ENCODE measurements at places on chromosomes 7 and 10.

DNA sequence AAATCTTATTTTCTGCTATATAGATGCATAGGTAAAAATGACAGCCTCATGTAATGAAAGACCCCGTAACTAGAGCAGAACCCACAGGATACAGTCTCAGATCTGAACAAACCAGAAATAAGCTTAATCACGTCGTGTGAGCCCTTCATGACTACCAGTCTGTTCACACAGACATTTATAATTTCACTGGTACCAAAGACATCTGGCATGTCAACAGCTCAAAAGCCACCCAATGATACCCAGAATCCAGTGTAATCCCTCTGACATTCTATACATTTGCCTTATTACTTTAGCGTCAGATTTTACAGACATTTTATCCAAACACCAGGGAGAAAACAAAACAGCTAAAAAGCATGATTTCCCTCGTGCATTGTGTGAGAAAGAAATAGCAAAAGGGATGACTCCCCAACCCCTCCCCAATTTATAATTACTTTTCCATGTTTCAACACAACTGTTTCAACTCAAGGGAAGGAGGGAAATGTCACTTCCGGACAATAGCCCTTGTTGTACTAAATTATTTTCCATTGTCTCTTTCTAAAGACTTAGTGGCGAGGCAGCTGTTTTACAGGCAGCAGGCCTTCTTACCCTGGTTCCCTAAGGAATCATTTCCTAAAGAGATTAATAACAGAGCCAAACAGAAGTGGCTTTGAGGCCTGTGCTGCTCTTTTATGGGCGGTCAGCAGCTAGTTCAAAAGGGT lies 33.2 kb downstream of the DOCK4 start:
- no peak for DNase-seq

GRCh38 chr7:130996833-130997231 lies 262.8 kb upstream of the KLF14 start:
- no peak for DNase-seq

DNA sequence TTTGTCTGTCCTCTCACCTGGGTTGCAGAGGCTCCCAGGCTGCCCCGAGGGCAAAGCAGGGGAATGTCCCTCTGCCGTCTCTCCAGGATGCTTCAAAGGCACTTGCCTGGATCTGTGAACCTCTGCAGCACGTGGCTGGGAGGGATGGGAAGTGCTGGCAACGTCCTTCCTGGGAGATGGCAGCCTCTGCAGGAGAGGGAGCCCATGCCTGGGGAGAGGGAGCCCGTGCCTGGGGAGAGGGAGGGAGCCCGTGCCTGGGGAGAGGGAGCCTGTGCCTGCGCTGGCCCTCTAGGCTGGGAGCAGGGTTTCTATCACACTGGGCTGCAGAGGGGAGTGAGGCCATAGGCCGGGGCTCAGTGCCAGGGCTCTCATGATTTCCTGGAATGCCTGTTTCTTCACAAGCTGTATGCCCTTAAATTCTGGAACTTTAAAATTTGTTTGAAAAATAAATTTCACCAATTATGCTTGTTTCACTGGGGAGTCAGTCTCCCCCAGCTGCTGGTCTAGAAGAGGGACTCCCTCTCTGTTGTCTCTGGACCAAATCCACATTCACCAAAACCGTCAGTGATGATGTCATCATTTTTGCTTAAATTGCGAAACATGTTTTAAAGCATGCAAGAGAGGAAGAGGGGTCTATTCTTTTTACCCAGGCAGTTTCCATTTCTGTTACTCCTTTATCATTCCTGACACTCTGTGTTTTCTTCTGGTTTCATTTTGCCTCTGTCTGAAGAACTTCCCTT lies 135.7 kb downstream of the DNAJB6 start:
- DNase-seq: no peak

DNA sequence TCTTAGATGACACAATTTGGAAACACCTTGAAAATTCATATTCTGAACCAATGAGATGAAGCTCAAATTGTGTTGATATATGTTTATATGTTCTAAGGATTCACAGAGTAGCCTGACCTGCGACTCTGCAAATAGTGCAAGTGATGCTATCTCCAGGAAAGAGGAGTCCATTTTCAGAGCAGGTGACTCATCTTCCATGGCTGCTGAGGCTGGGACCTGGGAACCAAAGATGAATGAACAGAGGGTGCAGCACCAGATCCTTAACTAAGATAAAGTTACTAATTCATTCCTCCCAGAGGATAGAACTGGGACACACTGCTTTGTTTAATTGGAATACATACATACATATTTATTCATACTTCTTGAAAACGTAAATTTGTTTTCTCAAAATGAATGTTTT lies 240.6 kb upstream of the SEMA3C start:
- DNase-seq: no peak

GRCh38 chr10:111102359-111102837 lies 25.6 kb downstream of the ADRA2A start:
- no peak for DNase-seq

DNA sequence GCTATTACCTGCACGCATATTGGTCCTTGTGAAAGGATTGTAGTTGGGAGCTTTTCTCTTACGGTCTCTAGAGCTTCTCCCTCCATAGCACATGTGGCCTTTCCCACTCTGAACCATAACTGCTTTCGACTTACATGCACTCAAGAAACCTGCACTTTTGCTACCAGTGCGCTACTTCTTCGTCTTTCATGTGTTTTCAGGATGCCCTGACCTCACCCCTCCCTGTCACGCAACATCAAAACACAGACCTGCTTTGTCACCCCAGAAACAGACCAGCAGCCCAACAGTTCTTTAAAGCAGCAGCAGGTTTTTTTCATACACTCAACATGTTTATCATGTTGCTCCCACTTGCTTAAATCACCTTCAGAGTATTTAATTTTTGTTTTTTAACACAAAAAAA lies 243.5 kb upstream of the TCF7L2 start:
- DNase-seq: no peak

GRCh38 chr7:44184206-44184872 lies 4.9 kb downstream of the GCK start:
- DNase-seq: no peak

DNA sequence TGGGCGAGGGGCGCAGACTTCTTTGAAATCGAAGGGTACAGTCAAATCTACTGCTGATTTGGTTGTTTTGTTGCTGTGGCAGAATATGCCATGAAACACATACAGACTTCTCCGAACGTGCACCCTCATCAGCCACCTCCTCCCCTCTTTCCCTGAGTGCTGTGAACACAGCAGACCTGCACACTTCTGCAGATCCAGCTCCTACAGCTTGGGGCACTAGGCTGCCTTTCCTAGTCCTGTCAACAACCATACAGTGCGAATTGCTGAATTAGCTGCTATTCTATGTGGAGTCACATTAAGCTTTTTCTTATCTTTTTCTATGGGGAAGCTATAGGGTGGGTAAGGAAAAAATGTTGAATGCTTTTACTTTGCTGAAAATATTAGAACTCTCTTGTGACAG lies 57.5 kb downstream of the COL17A1 start:
- no peak for DNase-seq

GRCh38 chr10:71319800-71320392 lies 837 bp downstream of the SLC29A3 start:
- no peak for DNase-seq

DNA sequence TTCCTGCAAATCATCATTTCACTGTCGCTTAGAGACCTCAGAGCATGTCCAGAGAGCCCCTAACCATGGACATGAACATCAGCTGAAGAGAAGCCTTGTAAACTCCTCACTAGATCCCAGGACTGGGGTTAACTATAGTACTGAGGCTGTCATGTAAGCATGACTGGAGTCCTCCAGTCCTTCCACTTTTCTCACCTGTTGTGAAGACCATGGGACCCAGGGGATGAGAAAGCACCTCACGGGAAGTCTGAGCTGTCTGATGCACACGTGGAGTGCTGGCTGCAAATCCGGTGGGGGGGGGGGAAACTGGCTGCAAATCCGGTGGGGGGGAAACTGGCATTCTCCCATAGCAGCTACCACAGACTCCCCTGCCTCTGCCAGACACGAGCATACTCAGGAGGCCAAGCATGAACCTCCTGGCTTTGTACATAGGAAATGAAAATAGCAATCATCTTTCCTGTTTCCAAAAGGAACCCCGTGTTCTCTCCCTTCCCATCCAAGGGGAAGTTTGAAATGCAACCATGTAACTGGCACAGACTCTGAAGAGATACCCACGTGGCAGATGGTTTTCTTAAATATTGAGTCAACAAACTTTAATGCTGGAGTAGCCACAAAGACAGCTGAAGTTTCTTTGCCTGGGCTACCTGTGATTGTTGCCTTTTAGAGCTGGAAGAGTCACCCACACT lies 261.4 kb downstream of the ZMYND11 start:
- no peak for DNase-seq

DNA sequence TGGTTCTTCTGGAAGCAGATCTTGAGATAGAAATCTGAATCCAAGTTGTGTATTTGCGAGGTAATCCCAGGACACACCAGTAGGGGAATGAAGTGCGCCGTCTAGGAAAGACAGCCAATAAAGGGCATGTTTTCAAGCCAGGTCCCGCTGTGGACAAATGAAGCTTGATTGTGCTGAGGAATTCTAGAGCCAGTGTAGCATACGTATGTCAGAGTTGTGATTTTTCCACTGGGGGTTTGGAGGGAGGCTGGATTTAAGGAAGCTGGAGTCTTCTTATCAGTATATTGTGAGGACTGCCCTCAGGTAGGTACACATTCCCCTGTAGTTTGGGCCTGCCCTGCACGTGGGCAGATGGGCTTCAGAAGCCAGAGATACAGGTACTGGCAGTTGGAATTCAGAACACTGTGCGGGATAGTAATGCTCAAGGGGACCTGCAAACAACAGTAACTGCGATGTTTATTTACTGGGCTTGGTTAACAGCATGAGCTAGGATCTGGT lies 50.9 kb downstream of the GALNT11 start:
- no peak for DNase-seq

- DNase-seq: no peak
These were observed 42.1 kb downstream of the SCIN start for GRCh38 chr7:12612622-12613021.

DNA sequence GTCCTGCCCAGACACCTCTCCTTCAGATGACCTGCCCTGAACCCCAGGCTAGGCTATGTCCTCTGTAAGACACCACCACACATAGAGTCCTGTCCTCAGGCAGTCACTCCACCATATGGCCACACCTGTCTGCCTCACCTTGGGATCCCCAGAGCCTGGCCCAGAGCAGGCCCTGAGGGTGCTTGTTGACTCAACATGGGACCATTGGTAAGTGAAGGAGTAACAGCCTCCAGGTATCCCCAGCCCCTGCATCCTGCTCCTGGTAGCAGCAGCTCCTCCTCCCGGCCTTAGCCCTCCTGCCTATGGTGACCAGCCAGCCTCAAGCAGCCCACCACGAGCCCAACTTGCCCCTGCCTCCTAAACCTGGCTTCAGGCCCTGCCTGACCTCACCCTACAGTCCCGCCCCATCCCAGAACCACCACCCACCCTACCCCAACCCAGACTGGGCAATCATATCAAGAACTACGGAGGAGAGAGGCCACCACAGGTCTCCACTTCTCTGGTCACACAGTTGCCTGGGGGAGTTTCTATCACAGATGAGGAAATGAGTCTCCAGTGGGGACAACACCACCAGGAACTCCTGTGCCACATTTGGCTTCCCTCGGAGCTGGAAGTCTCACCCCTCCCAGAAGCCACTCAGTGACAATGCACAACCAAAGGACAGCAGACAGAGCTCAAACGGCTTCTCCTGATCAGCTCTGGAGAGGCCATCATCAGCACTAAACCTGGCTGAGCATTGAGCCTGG lies 136.6 kb downstream of the GRID1 start:
- DNase-seq: no peak

GRCh38 chr10:69125554-69125953 lies 1.6 kb downstream of the VPS26A start:
- no peak for DNase-seq

GRCh38 chr7:85010306-85010705 lies 176.6 kb downstream of the SEMA3D start:
- DNase-seq: no peak

DNA sequence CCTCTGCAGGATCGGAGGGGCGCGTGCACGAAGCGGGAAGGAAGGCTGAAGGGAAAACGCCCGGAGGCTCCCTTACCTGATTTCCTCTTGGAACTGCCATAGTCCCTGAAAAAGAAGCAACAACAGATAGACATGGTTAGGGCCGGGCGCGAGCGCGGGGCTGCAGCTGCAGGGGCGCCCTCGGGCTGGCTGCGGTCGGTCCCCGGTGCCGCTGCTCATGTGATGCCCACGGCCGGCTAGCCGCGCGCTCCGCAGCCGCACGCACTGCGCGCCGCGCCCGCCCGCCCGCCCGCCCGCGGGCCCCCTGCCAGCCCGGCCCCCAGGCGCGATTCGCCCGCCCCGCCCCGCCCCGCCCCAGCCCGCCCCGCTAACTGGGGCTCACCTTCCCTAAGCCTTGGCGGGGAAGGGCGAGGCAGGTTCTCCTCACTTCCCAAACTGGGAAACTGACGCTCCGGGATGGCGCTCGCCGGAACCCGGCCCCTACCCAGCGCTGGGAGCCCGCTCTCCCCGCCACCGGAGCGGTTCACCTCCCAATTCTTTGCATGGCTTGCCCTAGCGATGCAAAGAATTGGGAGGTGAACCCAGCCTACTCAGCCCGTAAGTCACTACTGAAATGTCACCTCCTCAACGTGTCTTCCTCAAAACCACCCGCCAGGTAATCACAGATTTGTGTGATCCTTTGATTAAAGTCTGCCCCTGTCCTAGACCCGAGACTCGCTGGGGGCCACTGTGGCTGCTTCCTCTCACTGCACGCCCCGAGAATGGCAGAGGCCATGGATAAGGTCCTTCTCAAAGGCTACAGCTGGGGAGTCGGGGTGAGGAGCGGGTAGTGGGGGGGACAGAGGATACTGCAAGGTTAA lies 162.2 kb downstream of the SH3PXD2A start:
- peak; percentile 32 for DNase-seq

DNA sequence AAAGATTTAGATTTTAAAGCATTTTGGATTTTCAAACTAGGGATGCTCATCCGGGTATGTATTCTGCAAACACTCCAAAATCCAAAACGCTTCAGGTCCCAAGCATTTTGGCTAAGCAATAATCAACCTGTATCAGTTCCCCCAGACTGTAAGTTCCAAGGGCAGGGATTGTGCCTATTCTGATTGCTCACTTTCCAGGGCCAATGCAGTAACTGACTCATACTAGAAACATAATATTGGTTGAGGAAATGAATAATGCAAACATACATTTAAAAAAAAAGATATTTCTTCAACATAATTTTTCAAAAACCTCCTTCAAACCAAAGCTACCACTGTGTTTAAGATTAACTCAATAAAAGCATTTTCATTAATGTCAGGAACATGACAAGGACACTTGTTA lies 69.5 kb downstream of the HIBADH start:
- DNase-seq: no peak

GRCh38 chr7:107170051-107170915 lies 1.5 kb downstream of the HBP1 start:
- no peak for DNase-seq

DNA sequence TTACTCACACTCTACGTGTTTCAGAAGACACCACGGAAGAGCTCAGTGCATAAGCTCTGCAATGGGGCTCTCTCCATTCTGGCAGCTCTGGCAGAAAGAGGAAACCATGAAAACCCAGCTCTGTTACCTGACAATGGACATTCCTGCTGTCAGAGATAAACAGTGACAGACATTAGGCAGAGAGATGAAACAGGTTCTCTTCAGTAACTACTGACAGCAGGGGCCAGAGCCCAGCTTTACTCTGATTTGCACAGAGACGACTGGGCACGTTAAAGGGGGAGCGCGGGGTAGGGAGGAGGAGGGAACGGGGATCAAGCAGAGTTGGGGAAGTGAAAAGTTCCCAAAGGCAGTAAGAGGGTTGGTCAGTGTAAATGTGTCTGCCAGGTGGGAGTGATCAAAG lies 206.1 kb downstream of the RAMP3 start:
- no peak for DNase-seq

All from CD8-positive, alpha-beta memory T cell (primary cell).